Stimulated activated naive CD8-positive, alpha-beta T cell treated with anti-CD3 and anti-CD28 coated beads, Interleukin-15, amount 100 ng/mL, for 72 hours (primary cell): ENCODE measurements at places on chromosomes 1 and 21.

DNA sequence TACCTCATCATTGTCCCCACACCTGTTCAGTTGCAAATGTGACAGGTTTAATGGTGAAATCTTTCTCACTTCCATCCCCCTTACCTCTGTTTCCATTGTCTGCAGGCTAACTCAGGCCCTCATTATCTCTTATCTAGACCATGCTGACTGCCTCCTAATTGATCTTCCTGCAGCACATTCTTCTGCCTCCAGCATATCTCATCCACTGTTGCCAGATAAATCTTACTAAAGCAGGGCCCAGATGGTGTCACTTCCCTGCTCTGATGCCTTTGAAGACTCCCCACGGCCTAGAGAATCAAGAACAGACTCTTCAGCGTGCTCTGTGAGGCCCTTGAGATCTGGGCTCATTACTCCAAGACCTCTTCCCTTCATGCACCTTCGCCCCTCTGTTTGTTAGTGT is 230.1 kb downstream of the DUSP10 start:
- no peak for DNase-seq

GRCh38 chr1:151680826-151681225 is 35.8 kb downstream of the CELF3 start:
- no peak for DNase-seq

DNA sequence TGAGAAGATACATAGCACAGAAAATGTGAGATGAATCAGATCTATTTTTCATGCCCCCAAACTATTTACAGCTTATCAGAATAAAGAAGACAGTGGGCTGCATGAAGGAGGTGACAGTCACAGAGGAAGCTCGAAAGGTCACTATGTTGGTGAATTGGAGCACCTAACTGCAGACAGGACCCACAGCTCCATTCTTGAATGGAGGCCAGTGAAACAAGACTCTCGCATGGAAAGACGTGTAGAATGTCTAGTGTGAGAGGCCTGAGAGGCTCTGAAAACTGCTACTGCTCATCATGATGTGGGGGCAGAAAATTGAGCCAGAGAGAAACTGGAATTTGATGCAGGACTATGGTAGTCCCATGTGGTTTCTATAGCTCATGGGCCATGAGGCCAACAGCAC is 60.3 kb upstream of the CCDC190 start:
- DNase-seq, result no peak

GRCh38 chr1:215417122-215417521 is 150.0 kb upstream of the KCTD3 start:
- DNase-seq, result no peak

GRCh38 chr1:99648107-99648506 is 2.2 kb downstream of the PALMD start:
- DNase-seq, result no peak

DNA sequence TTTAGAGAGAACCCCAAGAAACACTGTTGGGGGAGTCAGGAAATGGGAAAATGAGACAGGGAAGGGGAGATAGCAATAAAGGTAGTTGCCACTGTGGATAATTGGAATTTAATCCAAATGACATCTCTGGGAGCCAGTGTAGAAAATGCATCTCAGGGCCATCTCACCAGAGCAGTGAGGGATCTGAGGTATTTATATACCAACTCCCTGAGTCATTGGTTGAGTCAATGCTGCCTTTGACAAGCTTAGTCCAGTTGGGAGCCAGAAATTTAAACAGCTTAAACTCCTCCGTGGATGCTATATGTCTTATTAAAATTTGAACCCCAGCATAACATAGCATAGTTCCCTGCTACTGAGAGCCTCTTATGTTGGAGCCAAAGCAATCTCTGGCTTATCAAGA is 140.3 kb downstream of the SLC30A10 start:
- no peak for DNase-seq

DNA sequence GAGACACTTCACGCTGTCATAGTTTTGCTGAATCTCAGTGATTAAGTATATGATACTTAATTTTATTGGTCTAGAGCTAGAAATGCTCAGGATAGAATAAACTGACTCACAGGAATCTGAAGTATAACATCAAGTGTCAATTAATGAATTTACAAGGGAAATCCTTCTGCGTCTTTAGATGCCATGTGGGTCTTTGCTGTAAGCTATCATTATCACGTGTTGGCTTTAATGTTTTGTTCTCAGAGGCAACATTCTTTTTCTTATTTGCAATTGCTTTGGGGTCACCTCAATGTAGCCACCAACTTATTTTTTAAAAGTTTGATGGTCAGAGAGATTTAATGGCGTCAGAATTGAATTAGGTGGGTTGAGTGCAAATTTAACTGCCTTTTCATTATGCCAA is 680.1 kb upstream of the PTBP2 start:
- no peak for DNase-seq

DNA sequence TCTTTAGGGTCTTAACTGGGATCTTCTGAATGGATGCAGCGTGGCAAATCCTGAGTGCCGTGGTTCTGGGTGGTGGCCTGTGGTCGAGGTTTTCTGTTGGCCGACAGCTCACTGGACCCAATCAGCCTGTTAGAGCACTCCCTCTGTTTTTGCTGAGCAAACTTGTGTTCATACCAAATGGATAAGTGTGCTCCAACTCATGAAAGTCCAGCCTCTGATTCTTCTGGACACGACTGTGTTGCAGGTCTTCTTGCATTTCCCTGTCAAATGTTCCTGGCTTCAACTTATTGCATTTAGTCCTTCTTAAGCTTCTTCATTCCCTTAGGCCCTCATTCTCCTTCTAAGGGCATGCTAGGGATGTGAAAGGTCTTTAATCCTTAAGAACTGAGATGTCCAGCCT is 63.7 kb downstream of the AJAP1 start:
- no peak for DNase-seq

GRCh38 chr1:30377230-30378002 is 346.0 kb downstream of the MATN1 start:
- no peak for DNase-seq

DNA sequence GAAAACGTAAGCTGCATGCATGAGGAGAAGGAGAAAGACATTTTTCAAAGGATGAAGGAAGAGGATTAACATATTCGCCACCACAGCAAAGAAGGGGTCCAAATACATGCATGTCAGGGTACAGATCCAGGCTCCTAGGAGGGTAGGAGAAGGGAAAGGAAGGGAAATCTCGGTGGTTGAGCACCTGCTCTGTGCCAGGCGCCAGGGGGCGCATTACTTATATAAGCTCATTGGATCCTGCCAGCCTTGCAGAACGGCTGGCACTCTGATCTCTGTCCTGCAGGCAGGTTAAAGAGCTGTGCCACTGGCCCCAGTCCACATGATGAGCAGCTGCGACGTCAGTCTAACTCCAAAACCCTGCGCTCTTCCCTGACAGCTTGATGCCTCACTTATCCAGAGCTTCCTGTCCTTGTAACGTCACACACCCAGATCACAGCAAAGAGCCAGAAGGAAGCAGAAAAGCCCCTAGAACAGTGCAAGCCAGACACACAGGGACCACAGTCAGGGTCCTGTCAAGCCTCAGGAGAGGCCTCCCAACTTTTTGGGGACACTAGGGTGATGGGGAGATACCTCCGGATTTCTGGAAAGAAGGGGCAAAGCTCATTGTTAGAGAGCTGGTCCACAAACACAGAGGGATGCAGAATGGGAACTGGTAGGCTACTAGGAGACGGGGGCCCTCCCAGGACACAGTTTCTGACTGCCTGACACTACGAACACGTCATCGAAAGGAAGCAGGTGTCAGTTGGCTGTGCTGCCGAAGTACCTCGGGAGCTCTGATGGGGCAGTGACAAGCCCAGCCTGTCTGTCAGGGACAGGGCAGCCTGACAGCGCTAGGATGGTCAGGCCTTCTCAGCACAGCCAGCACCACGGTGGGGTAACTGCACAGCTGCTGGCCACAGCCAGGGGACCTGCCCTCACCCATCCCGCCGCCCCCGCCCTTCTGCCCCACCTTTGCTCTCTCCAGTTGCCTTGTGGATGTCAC is 99.1 kb downstream of the BEND5 start:
- DNase-seq, result peak; percentile 34
